ENCODE measurements at places on chromosomes 6 and 20.

DNA sequence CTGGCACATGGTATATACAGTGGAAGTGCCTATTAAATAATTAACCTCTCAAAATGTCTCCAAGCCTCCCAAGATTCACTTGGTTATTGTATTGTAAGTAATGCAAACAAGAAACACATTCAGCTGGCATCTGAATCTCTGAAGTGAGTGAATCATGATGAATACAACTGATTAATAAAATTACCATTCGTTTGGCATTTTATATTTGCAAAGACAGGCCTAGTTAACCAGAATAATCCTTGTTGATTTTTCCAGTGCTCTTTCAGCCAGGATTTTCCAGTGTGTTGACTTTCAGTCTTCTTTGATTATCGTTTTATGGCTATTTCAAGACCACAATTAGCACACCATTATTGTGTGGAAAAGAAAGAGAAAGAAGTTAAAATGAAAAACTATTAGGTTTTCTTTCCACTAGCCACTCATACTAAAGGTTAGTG lies 20.3 kb downstream of the SLC22A2 start:
- DNase-seq = no peak

DNA sequence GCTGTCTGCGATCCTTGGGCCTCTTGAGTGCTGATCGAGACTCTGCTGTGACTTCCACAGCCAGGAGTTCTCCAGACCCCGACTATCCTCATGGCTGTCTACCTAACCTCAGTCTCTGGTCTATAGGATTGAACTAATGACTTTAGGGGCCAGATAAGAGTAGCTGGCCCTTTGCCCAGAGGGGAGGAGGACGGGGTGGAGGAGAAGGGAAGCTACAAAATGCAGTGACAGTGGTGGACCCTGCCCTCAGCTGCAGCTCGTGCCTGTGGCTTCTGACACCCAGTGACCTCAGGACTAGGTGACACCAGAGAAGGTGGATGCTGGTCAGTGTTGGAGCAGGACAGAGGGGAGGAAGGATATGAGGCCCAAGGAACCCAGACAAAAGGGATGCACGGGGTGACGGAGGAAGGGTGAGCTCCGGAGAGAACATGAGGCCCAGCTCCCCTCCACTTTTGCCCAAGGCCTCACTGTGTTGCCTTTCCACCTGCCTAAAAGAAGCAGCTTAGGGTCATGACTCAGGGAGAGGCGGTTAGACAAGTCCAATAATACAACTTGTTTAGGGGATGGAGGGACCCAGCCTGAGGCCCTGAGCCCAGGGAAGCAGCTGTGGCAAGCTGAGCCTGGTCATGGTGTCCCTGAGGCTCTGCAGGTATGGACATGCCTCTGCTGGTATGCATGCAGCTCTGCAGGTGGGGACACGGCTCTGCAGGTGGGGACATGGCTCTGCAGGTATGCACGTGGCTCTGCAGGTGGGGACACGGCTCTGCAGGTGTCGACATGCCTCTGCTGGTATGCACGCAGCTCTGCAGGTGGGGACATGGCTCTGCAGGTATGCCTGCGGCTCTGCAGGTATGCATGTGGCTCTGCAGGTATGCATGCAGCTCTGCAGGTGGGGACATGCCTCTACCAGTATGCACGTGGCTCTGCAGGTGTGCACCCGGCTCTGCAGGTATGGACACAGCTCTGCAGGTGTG lies 67.7 kb downstream of the SYNJ2 start:
- DNase-seq = no peak

- no peak for DNase-seq
These were observed 90.8 kb downstream of the GJA1 start for GRCh38 chr6:121526282-121526681.

DNA sequence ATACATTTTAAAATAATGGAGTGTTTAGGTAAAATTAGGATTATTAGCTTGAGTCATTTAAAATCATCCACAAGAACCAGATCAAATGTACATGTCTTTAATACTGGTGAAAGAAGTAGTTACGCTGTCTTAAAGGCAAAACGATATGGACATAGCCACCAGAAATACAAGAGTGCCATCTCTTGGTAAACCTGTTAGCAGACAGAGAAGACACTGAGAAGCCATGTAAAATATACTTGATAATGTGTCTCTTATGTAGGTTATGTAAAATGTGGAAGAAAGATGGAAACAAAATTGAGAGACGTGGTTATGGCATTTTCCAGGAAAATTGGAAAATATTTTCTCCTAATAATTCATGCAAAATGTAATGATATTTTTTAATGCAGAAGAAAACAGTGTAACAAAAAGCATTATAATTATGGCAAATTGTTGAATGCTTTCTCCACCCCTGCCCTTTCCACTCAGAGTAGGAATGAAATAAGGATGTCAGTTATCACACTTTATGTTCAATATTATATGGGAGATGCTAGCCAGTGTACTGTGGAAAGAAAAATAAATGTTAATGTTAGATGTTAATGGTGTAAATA lies 12.2 kb upstream of the SLC17A2 start:
- DNase-seq = no peak

Data from activated CD4-positive, CD25-positive, alpha-beta regulatory T cell treated with anti-CD3 and anti-CD28 coated beads, Interleukin-2, amount 50 U/mL, for 72 hours (primary cell).